ENCODE measurements at places on chromosomes 5 and 9.

DNA sequence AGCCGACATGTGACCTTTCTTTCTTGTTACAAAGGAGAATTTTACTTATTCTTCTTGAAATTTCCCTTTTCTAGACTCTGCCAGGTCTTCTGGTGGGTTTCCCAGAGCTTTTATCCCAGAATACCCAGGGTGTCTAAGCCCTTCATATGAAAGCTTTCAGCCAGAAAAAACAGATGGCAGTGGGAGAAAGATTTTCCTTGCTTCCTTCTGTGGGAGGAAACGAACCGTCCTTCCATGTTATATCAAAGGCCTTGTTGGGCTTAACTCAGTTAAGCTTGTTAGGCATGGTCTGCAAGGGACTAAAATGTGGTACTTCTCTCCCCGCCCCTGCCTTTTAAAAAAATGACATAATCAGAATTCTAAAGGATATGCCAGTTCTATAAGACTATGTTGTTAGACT lies 47.5 kb downstream of the SPATA31D1 start:
- DNase-seq, result no peak

GRCh38 chr5:116522356-116523136 lies 52.1 kb downstream of the SEMA6A start:
- DNase-seq, result no peak

GRCh38 chr9:114313186-114313585 lies 9.7 kb upstream of the ORM1 start:
- DNase-seq, result no peak

GRCh38 chr5:119118000-119118399 lies 47.1 kb downstream of the DMXL1 start:
- no peak for DNase-seq

GRCh38 chr5:153823036-153823435 lies 215.7 kb downstream of the FAM114A2 start:
- DNase-seq, result no peak

GRCh38 chr9:101026824-101027223 lies 1.7 kb upstream of the PLPPR1 start:
- DNase-seq, result no peak

DNA sequence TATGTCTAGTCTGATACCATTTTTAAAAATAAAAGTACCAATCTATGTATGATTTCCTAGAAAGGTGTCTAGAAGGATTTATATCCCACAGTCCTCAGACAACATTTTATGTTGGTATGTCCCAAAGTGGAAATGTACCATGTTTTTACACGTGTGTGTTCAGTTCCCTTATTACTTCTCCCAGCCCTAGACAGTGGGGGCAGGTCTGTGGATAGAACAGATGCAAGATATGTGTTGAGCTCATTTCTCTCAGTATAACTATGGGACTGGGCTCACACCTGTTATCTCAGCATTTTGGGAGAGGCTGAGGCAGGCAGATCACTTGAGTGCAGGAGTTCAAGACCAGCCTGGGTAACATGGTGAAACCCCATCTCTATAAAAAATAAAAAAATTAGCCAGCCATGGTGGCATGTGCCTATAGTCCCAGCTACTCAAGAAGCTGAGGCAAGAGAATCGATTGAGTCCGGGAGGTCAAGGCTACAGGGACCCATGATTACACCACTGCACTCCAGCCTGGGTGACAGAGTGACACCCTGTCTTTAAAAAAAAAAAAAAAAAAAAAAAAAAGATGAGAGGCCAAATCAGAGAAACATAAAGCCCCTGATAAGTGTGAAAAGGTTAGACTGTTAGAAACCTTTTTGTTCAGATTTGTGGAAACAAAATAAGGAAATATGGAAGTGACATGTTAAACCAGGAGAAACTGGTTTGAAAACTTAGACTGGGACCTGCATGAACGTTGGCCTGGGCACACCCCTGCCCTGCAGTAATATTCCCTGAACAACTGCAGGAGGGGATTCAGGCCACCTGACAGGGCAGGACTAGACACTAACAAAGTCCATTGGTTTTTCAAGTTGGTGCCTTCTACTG lies 7.4 kb upstream of the SLC2A8 start:
- DNase-seq, result no peak

DNA sequence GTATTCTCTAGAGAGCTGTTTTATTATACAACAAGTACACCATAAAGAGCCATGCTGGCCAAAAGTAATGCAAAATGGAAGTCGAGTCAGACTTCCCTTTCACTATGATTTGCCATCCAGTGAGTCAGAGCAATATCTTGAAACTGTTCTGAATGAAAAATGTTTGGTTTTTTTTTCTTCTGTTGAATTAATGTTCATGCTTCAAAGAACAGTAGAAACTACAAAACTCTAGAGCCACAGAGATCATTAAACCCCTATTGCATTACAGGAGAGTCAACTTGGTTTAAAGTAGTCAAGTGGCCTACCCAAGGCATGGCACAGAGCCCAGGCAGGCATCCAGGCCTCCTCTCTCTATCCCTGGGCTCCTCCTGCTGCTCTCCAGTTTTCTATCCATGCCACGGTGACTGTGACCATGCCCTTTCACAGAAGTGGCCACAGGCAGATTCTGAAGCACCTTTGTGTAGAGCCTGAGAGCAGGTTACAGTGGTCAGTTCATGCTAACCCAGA lies 358.9 kb downstream of the DEPDC1B start:
- no peak for DNase-seq

DNA sequence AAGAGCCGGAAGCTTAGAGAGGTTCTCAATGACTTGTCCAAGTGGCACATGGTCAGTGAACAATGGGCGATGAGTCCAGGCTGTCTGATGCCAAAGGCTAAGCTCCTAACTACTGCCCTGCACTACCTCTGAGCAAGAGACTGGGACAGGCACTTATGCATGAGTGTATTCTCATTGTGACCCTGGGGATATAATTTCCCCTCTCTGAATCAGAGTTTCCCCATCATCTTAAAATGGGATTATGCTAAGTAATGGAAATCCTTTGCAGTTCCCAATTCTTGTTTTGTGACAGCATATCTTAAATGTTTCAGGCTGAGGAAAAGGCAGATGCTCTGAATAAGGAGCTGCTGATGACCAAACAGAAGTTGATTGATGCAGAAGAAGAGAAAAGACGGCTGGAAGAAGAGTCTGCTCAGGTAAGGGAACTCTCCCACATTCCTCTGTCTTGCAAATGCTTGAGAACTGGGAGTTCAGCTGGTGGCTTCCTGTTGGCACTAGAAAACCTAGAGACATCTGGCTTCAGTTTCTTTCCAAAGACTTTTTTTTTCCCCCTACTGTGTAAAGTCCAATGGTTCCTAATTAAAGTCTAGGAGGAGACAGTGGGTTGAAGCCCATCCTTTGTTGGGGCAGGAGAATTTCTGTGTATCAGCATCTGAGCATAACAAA lies 64.1 kb downstream of the GPR21 start:
- no peak for DNase-seq

GRCh38 chr5:68798877-68799843 lies 294.7 kb upstream of the SLC30A5 start:
- no peak for DNase-seq

GRCh38 chr5:153079396-153079795 lies 411.1 kb upstream of the GRIA1 start:
- DNase-seq, result no peak

DNA sequence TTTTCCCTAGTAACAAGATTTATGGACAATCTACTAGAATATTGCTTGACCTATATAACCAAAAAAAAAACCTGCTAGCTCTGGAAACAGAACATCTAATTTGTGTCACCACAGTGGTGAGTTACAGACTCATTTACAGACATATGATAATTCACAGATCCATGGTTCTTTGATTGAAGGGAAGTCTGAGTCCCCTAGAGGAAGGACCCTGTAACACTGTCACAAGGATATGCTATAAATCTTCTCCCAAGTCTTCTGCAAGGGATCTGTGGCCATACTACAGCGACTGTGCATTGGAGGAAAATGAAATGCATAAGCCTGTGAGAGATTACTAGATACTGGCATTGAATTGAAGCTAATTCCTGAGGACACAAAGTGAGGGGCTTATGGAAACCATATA lies 630.6 kb upstream of the SGCD start:
- no peak for DNase-seq

DNA sequence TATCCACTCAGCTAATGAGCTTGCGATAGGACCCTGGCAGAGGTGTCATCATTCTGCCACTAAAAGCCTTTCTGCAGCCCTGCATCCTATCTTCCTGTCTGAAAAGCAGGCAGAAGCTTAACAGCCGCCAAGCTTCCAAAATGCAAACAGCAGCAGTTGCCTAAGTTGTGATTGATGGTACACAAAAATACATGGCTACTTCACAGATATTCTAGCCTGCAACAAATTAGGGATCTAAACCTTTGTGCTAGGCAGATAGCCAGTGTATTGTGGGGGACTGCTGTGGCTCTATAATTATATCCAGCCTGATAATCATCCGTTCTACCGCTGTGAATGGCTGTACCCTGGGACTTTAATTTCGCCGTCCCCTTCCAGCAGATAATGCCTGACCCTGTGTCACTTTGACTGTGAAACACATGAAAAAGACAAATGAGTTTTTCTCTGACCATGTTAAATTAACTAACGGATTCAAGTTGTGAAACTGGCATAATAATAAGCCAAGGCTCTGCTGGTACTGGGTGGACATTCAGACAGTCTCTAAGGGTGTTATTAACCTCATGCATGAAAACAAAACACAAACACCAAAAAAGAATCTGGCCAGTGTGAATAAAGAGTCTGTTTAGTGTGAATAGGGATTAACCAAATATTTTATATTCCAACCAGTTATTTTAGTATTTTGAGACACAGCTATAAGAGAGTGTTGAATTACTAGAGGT lies 45.9 kb downstream of the SEMA6A start:
- no peak for DNase-seq
